NCI-H1417 treated with DMSO at 0.1 percent for 48 hours (cell line): ENCODE measurements at places on chromosomes 5 and 9.

DNA sequence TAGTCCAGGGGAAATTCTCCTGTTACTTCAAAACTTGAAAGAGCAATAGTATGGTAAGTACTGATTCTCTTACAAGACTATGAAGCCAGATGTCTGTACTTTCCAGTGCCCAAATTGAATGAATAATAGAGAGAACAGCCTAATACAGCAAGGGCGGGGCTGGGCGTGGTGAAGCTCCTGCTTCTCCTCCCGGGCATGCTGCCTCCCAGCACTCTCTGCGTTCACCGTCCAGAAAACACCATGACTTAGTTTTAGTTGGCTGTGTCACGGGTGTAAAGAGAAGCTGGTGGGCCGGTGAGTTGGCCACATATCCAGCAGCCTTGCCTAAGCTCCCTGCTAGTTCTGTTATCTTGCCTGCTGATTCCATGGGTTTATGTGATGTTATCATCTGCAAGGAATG, 40.7 kb upstream of the ADAMTS2 start:
- DNase-seq, result no peak

GRCh38 chr5:35129921-35130485, 82.3 kb upstream of the AGXT2 start:
- no peak for DNase-seq

DNA sequence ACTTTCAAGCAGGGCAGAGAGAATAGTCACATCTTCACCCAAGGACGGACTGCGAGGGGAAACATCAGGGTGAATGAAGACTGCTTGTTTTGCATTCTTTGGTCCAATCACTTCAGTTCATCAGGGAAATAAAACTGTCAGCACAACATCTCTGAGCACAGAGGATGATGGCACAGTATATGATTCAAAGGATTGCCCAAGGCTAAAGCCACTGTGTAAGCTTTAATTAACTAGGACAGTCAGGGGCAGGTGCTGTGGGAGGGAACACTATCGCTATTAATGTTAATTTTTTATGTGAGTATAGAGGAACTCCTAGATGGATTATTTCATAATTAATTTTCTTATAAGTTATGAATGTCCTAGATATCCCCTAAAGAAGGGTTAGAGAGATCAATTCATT, 112.1 kb downstream of the BASP1 start:
- DNase-seq, result no peak

DNA sequence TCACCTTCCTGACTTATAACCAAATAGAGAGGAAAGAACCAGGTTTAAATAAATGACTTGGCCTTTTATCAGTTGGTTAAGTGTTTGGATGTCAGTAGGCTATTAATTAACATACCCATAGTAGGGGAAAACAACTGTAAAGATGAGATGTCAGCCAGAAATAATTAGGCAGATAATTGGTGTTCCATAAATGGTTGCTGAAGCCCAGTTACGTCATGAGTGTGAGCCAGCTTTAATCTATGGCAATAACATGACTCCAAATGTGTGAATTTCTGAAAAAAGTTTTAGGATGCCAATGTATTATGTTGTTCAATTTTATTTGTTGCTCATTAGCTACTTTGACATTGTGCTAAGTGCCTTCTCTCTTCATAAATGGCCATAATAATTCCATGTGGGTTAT, 180.5 kb downstream of the FBXL7 start:
- no peak for DNase-seq

- no peak for DNase-seq
Observed at GRCh38 chr9:93645921-93646639, 69.7 kb downstream of the PHF2 start.

DNA sequence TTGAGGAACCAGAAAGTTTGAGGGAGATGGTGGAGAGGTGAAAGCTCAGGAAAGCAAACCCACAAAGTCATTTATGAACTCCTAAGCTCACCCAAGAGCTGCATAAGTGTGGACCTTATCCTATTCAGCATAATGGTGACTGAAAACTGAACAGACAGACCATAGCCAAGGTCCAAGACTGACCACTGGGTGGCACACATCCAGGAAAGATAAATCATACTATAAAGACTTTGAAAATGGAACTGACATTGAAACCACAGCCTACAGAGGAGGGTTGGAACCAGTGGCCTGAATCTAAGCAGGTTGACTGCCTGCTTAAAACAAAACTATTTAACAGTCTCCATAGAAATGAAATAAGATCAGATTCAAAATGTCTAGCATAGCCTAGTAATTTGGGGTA, 121.0 kb upstream of the RGS7BP start:
- no peak for DNase-seq

DNA sequence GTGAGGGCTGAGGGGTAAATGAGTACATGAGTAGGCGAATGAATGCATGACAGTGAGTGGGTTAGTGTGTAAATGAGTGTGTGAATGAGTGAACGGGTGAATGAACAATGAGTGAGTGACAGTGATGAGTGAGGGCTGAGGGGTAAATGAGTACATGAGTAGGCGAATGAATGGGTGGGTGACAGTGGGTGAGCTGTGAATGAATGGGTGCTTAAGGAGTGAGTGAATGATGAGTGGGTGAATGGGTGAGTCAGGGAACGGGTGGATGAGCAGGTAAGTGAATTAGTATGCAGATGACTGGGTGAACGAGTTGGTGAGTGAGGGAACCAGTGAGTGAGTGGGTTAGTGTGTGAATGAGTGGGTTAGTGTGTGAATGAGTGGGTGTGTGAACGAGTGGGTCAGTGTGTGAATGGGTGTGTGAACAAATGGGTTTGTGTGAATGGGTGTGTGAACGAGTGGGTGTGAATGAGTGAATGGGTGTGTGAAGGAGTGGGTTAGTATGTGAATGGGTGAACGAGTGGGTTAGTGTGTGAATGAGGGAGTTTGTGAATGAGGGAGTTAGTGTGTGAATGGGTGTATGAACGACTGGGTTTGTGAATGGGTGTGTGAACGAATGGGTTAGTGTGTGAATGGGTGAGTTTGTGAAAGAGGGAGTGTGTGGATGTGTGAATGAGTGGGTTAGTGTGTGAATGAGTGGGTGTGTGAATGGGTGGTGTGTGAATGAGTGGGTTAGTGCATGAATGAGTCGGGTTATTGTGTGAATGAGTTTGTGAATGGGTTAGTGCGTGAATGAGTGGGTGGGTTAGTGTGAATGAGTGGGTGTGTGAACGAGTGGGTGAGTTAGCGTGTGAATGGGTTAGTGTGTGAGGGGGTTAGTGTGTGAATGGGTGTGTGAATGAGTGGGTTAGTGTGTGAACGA, 32.9 kb downstream of the NKD2 start:
- no peak for DNase-seq

DNA sequence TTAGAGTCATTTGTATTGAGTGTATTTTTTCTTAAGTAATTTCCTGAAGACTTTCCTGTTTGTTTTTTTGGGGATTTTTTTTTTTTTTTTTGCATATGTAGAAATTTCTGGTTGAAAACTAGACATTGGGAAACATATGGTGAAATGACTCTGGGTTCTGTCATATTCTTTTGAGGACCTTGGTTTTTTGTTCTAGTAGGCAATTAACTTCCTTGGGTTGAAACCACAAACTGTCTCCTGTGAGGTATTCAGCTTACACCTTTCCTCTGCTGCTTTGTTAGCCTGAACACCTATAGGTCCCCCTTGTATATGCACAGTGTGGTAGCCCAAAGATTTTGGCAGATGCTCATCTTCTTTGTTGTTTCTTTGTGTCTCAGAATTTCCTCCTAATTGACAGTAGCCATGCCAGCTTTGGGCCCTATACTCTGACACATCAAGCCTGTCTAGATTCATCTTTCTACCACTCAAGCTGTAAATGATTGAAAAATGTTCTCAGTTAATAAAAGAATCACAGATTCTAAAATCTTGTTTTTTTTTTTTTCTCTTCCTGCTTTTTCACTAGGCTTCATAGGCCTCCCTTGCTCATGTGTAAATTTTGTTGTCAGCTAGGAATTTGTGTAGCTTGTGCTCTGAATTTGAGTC, 140.6 kb downstream of the COMMD10 start:
- DNase-seq, result no peak

GRCh38 chr9:116101516-116101915, 52.1 kb upstream of the PAPPA start:
- DNase-seq, result no peak

DNA sequence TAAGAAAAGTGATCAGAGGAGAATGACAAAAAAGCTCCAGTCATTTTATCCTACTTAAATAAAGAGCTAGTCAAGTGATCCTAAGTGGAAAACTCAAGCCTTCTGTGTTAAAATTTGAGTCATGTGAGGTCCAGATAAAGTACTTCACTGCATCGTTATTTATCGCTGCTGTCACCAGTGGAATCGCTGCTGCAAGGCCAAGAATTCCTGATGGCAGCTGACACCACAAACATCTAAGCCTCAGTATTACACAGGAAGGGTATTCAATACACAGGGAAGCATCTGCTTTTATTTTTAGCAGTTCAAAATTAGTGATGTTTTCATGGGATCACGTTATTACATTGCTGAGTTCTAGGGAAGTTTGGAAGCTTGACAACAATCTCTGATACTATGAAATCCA, 190.3 kb downstream of the GOLPH3 start:
- no peak for DNase-seq

- DNase-seq, result no peak
Observed at GRCh38 chr5:96538808-96539250, 105.8 kb upstream of the PCSK1 start.

DNA sequence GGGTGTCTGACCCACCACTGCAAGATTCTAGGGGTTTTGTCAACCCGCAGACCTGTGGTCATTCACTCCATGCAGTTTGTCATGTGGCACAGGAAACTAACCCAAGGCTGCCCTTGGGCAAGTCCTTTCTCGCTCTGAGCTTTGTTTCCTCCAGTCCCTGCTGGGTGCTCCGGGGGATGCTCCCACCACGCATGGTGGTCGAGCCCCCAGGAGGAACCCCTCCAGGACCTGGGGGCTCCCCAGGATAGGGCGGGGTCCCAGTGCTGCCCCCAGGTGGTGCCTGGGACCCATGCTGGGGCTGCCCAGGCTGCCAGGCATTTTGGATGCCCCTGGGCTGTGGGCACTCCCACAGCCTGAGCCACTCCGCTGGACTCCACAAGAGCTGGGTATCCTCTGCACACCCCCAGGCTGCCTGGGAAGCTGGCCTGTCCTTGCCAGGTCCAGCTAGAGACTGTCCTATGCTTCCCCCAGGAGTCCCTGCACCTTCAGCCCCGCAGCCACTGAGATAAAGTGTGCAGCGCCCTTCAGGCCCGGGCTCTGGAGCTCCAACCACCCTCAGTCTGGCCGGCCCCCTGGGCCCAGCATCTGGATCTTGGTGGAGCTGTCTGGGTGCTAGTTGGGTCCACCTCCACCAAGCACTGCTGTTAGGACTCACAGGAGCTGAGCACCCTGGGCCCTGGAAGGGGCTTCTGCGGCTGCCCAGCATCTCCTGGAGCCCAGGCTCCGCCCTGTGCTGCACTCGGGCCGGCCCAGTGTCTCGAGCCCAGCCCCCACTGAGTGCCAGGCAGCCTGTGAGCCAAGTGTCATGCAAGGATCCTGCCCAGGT, 104.3 kb downstream of the PHF2 start:
- no peak for DNase-seq

- DNase-seq, result no peak
Observed at GRCh38 chr5:171986772-171987171, 19.7 kb downstream of the FBXW11 start.

DNA sequence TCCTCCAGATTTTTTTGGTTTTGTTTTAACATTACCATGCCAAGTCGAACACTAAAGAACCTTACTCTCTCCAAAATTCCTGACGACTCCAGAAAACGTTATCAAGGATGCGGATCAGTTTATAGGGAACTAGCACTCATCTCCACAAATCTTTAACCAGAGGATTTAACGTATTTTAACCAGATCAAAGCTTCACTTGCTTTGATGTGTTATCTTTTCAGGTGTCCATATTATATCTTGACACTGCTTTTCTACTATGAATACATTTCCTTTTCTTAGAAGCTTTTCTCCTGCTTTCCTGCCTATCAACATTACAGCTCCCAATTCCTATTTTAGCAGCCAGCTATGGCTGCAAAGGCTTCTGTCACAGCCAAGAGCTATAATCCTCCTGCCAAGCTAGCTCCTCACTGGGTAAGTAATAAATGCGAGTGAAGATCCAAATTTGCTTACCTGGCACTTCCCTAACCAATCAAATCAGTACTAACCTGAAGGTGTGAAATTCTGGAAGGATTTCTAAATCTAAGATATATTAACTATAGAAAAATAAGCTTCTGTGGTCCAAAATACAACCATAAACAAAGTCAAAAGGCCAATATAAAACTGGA, 60.2 kb downstream of the CDC14B start:
- no peak for DNase-seq

DNA sequence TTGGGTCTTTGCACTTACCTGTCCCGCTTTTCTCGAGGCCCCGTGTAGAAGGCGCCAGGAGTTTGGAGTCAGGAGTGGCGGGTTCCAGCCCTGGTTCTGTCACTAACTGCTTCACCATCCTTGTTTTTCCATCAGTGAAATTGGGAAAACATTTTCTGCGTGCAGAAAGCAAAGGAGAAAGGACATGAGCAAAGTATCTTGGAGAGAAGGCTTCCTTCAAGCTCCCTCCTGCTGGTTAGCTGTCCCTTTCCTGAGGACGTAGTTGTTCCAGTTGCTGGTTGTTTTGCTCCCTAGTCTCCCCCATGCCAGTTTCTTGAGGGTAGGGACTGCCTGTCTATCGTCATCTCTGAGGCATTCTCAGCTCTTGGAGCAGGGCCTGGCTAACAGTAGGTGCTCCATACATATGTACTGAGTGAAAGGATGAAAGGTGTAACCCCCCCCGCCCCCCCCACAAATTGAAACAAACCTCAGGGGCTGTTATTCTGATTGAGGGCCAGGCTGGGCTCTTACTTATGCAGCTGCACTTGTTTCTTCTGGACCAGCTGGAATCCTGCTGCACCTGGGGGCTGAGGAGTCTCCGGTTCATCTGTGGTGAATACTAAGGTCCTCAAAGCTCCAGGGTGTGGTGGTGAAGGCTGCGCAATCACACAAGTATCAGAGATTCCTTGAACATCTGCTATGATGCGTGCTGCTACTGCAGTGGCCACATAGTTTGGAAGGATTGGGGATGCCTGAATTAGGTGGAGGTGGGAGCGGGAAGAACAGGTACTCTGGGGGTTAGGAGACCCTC, 1.0 kb downstream of the SMIM3 start:
- no peak for DNase-seq

- no peak for DNase-seq
Observed at GRCh38 chr9:75069171-75069570, 18.8 kb downstream of the NMRK1 start.

- no peak for DNase-seq
Observed at GRCh38 chr9:35538361-35539234, 48.7 kb downstream of the RUSC2 start.

DNA sequence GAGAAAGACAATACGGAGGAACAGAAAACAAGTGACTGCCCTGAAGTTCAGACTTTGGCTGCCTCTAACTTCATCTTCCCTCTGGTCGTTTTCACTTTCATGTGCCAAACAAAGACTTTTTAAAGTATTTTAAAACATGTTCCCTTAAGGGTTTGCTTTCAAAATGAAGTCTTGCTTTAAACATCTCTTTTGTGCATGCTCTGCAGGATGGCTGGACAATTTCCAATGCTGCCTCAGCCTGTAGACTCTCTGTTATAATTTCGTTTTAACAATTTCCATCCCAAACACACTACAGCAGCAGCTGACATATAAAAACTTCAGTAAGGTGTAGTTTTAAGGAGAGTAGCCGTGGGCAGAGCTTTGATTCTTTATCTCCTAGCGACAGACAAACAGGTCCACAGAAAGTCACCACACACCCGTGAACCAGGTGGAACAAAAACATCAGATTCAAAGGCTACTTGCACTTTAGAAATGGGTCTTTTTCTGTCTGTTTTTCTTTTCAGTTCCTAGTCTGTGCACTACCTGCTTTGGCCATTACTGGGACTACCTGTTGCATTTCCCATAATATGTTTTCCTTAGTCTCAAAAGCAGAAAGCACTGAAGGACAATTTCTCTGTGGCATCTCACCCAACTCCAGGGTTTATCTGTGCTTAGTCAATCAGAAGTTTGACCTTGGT, 308.9 kb downstream of the DTWD2 start:
- DNase-seq, result no peak
